Prostate gland (tissue), 2 donors: ENCODE measurements at places on chromosomes 13 and 19. TPM values are rescaled to one million over a fixed set of nuclear protein-coding genes. Genes with fewer than 3 reads are reported as not detected.
A peak's percentile ranks its signal among the peaks of the same experiment; 100 is the strongest.

The CRX gene
- 0.34 TPM for total RNA-seq

The DHPS gene
- 178 TPM for total RNA-seq

The UBE2L5 gene
- total RNA-seq = 5.2 TPM

- DNase-seq = no peak
These were observed 100.4 kb downstream of the GPR12 start for GRCh38 chr13:26660185-26660584.

DNA sequence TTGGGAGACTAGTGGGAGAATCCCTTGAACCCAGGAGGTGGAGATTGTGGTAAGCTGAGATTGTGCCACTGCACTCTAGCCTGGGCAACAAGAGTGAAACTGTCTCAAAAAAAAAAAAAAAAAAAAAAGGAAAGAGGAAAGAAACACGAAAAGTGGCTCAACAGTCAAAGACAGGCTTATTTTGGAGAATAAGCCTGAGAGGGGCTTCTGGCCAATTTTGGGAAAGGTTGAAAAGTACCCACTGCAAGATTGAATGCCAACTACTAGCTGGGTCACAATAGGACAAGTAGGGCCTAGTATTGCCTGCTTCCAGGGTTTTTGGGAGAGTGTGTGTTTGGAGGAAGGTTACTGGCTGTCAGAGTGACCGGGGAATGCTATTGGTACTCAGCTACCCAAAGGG lies 17.2 kb downstream of the FBXO17 start:
- DNase-seq = no peak

- peak; percentile 98 for DNase-seq
These were observed 1.6 kb downstream of the IER2 start for GRCh38 chr19:13151605-13152355.

The TMIGD2 gene
- not detected for total RNA-seq

DNA sequence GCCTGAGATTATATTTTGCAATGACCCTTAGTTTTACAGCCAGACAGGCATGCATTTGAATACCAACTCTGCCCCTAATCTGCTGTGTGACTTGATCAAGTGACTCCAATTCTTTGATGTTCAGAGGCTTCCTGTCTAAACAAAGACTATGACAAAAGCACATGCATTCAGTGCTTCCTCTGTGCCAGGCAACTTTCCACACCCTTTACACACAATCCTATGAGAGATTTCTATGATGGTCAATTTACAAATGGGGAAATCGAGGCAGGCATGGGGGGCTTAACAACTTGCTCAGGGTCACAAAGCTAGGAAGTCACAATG lies 3.7 kb upstream of the LYPD3 start:
- DNase-seq = no peak

DNA sequence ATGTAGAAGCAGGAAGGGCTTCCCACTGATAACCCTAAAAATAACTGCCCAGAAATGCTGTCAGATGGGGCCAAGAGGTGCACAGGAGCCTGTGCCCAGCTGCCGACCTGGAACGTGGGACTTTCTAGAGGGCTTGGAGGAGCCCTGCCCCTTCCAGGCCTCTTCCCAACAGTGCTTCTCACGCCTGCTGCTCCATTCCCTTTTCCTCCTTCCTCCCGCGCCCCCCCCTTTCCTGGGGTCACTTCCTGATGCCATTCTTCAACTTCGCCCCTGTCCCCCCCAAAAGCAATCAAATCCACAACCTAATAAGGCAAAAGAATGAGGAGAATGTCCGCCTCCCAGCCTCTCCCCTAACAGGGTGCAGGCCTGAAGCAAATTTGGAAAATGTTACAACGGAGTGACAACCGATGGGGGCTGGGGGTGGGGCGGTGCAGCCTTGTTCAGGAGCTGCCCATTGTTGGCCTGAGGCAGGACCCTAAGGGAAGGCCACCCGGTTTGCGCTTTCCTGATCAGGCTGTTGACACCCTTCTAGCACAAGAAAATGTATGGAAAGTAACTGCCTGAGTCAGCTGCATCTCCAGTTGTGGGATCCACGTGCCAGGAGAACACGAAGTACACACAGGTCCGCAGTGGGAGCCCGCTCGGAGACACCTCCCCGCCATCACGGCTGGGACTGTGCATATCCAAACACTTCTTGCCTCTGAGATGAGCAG lies 18.7 kb downstream of the ACTN4 start:
- DNase-seq = peak; percentile 67

DNA sequence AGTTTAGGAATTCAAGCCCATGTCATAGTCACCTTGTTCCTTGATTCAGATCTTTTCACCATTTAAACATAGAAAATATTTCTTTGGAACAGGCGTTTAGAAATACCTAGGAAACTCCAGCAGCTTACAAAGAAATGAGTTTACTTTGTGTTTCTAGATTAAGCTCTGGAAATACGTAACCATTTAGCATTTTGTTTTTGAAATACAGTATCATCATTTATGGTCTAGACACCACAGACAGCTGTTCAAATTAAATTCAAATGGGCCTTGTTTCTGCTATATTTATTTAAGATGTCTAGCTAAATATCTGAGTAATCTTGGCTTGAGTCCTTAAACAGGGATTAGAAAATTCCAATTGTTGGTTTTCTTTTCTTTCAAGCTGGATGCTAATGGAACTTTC lies 228.5 kb downstream of the NDFIP2 start:
- no peak for DNase-seq

DNA sequence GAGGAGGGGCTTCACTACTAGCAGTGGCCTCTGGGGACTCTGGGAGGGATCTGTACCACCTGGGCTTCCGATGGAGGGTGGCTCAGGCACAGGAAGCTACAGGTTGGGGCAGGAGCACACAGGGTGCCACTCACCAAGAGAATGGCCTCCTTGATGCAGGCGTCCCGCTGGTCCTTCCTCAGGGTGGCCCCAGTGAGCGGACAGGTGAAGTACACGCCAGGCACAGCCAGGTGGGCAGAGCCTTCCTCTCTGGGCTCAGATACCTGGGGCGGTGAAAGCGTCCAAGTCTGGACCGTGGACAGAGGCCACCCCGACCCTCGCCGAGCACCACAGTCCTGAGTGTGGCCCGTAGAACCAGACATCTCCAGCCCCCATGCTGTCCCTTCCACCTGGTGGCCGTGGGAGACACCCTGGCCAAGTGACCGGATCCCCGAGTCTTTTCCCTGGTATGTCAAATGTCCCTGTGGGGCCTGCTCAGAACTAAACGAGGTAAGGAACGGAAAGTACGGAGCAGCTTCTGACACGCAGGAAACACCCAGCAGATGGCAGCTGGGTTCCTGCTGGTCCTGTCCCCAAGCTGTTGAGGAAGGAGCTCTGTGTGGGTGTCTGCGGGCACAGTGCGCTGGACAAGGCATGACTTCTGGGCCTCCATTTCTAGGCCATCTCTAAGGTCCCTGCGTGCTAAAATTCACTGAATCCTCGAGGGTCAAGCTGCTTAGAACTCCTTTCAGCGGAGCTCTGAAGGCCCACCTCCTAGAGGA lies 5.2 kb downstream of the UBXN6 start:
- no peak for DNase-seq

The JUND gene
- total RNA-seq = 521 TPM

DNA sequence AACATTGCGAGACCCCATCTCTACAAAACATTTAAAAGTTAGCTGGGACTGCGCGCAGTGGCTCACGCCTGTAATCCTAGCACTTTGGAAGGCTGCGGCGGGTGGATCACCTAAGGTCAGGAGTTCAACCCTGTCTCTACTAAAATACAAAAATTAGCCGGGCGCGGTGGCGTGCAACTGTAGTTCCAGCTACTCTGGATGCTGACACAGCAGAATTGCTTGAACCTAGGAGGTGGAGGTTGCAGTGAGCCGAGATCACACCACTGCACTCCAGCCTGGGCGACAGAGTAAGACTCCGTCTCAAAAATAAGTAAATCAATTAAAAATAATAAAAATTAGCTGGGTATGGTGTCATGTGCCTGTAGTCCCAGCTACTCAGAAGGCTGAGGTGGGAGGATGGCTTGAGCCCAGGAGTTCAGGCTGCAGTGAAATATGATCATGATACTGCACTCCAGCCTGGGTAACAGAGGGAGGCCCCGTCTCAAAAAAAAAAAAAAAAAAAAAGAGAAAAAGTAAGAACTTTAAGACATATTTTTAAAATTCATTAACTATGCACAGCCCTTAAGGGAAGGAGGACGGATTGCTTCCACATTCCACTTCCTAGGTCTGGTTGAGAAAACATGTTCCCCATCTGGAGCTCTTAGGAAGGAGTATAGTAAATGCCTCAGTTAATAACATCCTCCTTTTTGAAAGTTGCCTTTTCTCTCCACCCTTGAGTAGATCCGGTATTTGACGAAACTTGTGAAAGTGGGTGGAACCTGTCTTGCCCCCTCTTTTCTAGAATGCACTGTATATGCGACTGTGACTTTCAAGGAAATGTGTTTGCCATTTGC lies 26.1 kb downstream of the EXOC3L2 start:
- no peak for DNase-seq

DNA sequence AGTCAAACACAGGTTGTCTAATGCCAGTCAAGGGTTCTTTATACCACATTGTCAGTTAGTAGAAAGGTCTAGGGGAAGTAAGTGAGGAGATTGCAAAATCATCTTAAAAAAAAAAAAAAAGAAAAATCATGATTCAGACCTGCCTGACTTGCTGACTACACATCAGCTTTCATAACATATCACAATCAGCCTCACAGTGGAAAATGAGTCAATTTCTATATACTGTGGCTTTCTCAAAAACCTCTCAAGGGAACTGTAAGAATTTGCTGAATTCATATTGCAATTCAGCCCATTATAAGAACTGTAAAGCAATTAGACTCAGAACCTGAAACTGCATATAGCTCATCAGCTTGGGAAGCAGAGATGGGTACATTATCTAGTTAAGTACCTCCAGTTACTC lies 75.3 kb upstream of the GPC6 start:
- no peak for DNase-seq

GRCh38 chr13:46716821-46717220 lies 80.1 kb downstream of the ESD start:
- DNase-seq = no peak

- no peak for DNase-seq
These were observed 790 bp downstream of the TPM4 start for GRCh38 chr19:16076958-16077611.

DNA sequence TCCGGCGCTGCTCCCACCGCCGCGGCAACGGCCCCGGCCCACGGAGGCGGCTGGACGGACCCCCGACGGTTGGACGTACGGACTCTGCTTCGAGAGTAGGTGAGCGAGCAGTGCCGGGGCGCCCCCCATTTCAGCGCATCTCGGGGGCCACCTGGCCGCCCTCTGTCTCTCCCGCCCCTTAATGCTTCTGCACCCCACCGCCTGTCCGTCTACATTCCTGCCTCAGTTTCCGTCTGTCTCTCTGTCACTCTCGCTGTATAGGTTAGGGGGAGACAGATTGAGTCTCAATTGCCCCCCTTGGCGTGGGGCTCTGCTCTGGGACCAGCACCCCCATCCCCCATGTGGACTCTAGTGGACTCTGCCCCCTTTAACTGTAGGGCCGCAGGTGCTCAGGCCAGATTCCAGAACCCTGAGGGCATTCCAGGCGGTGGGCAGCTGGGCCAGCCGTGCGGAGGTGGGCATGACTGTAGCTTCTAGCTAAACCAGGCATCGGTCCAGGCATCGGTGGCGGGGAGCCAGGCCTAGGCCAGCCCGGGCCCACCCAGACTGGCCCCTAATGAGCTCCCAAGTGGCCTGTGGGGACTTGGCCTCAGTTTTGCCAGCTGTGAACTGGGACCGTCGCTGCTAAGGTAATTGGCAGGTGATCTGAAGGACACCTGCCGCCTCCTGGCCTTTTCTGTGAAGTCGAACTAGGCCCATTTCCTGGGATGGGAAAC lies 373 bp downstream of the TNFAIP8L1 start:
- no peak for DNase-seq

The FREM2 gene
- total RNA-seq = 3.1 TPM

GRCh38 chr19:38989066-38989605 lies 13.6 kb upstream of the FBXO17 start:
- DNase-seq = no peak

GRCh38 chr13:49683489-49683888 lies 7.8 kb downstream of the EBPL start:
- no peak for DNase-seq

- DNase-seq = no peak
These were observed 12.8 kb upstream of the SCN1B start for GRCh38 chr19:35017507-35017906.

DNA sequence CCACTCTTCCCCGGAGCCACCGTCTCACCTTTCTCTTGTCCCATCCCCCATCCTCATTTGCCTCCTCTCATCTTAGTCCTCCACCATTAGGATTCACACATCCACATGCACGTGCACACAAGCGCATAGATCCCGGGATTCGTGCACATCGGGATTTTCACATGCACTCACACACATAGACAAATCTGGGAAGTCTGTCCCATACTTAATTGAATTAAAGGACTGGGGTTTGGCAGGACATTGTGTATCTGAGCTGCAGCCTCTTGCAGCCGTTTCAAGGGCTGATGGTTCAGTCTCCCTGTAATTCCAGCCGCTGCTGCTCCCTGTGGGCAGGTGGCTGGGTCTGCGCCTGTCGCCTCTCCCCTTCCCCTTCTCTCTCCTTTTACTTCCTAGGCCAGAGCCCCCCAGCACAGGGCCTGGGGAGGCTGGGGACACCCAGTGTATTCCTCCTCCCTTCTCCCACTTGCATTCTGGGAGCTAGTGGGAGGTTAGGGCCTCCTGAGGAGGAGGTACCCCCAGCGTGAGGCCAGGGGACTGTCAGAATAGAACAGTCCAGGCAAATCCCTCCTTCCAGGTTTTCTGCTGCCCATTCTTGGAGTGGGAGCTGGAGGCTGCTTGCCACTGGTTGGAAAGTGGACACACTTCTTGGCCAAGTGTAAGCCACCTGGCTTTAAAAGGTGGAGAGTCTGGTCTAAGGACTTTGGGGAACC lies 43.6 kb downstream of the LYL1 start:
- no peak for DNase-seq

- DNase-seq = no peak
These were observed 13.2 kb downstream of the LCP1 start for GRCh38 chr13:46168783-46169182.

- no peak for DNase-seq
These were observed 373.8 kb downstream of the DACH1 start for GRCh38 chr13:71493189-71493588.

- no peak for DNase-seq
These were observed 115.8 kb downstream of the DIAPH3 start for GRCh38 chr13:60047918-60048317.

DNA sequence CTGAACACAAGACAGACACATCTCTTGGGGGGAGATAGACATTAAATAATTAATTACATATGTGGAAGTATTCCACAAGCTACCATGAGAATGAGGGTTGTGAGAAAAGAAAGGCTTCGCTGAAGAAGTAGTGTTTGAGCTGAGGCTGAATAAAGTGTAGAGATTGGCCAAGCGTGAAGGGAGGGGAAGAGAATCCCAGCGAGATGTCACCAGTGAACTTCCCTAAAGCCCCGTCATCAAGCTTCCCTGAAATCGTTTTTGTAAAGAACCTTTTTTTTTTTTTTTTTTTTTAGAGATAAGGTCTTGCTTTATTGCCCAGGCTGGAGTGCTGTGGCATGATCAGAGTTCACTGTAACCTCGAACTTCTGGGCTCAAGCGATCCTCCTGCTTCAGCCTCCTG lies 235.2 kb downstream of the KCNRG start:
- DNase-seq = no peak
